Adrenal gland (tissue), 19 donors: ENCODE measurements at places on chromosomes 11 and 22. TPM values are rescaled to one million over a fixed set of nuclear protein-coding genes. Genes with fewer than 3 reads are reported as not detected.

- no peak for DNase-seq
- no peaks in the 10 kb centered on the region for H3K4me1 ChIP-seq
- no peaks in the 10 kb centered on the region for H3K36me3 ChIP-seq
- H3K4me3 ChIP-seq, result no peak overlapping the region
Observed at GRCh38 chr11:132054822-132055221, 684.4 kb downstream of the NTM start.

DNA sequence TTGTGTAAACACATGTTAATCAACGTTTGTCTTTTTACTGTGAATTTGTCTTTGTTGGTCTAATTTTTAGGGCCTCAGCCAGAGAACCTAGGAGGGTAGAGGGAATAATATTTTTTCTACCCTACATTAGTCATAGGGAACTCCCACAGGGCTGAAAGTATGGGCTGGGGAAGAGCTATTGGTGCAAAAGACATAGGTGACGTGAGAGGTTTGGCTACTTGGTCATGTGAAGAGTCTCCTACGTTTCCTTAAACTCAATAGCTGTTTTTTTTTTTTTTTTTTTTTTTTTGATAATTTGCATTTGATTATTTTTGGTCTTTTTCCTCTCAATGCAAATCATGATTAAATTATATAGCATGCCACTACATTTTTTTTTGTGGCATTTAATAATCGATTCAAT, 15.9 kb upstream of the MMP7 start:
- no peaks in the 10 kb centered on the region for H3K4me1 ChIP-seq
- H3K4me3 ChIP-seq, result no peak overlapping the region
- no peaks in the 10 kb centered on the region for H3K27me3 ChIP-seq
- no peak for DNase-seq
- H3K27ac ChIP-seq, result no peak overlapping the region

DNA sequence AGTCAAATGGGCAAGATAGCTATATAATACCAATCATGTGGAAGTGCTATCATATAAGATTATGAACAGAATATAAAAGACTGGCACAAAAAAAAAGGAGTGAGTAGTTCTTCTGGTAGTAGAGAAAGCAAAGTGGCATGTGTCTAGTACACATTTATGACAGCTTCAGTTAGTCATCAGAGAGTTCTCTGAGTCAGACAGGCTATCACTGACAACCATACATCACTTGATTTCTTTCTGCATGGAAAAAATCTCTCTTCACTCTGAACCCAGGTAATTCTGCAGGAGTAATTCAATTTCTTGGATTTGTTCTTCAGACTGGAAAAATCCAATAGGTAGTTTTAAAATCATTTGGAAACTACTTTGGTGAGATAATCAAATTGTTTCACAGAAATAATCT, 286.8 kb upstream of the ANO3 start:
- H3K4me3 ChIP-seq, result no peak overlapping the region
- no peak for DNase-seq
- H3K4me1 ChIP-seq, result no peaks in the 10 kb centered on the region
- H3K27ac ChIP-seq, result no peak overlapping the region

Gene FAM118A
- 6.8 TPM for total RNA-seq

Gene PTPN5
- 0.14 TPM for total RNA-seq
